CD8-positive, alpha-beta memory T cell (primary cell): ENCODE measurements at places on chromosomes 7 and 10.
A peak's percentile ranks its signal among the peaks of the same experiment; 100 is the strongest.

GRCh38 chr10:12382157-12382548 is 32.8 kb downstream of the CAMK1D start:
- DNase-seq = no peak

- no peak for DNase-seq
These were observed 3.3 kb downstream of the PCDH15 start for GRCh38 chr10:54797636-54798321.

GRCh38 chr10:79061441-79062315 is 7.1 kb upstream of the ZMIZ1 start:
- DNase-seq = peak; percentile 30

DNA sequence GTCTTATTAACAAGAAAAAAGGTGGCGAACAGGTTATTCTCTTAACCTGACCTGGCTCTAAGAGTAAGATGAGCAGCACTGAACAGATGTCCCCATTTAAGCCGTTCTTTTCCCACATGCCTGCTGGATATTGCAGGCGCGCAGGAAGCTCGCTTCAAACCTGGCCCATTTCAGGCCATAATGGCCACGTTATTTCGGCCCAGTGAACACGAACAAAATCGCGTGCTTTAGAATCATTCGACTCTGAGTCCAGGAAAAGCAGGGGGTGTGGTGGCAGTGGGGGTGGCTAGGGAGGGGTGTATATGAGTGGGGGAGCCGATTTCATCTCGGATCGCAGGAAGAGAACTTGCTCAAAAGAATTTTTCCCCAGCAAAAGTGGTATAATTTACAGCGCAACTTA is 6.6 kb upstream of the SP8 start:
- no peak for DNase-seq

GRCh38 chr7:149644754-149645153 is 128.6 kb downstream of the ZNF467 start:
- no peak for DNase-seq

GRCh38 chr7:116772423-116772863 is 89.9 kb upstream of the CAPZA2 start:
- DNase-seq = no peak

DNA sequence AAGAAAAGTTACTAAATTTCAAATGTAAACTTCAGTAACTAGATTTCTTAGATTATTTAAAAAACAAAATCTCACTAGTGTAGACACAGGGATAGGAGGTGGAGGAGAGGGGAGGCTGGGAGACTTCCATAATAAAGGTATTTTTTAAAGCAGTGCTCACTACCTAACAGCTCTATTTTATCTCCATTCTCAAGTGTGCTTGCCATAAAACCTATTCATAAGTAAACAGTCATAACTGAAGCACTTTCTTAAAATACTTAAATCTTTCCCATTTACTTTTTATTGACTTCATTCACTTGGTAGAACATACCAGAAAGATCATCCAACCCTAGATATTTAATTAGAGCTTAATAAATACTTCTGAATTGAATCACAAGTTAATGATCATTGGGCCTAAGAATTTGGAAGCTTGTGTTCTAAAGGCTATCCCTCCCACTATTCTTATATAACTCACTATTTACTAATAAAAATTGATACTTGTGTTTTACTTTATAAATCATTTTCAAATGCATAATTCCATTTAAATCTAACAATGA is 107.4 kb downstream of the SNX13 start:
- no peak for DNase-seq

- DNase-seq = no peak
These were observed 76.5 kb downstream of the AUTS2 start for GRCh38 chr7:69674701-69675182.
